Osteocyte (in vitro differentiated cells): ENCODE measurements at places on chromosomes 2 and 18. TPM values are rescaled to one million over a fixed set of nuclear protein-coding genes. Genes with fewer than 3 reads are reported as not detected.

GRCh38 chr2:227473806-227474205 is 1.9 kb downstream of the AGFG1 start:
- H3K27ac ChIP-seq, result no peak overlapping the region
- DNase-seq, result no peak
- H3K27me3 ChIP-seq, result no peaks in the 10 kb centered on the region
- peak overlapping the region; percentile 56 for H3K4me3 ChIP-seq
- H3K36me3 ChIP-seq, result no peaks in the 10 kb centered on the region
- peaks cover 23% of the 10 kb centered on the region for H3K4me1 ChIP-seq

The C1QL2 gene
- total RNA-seq, result not detected in 2 replicates

DNA sequence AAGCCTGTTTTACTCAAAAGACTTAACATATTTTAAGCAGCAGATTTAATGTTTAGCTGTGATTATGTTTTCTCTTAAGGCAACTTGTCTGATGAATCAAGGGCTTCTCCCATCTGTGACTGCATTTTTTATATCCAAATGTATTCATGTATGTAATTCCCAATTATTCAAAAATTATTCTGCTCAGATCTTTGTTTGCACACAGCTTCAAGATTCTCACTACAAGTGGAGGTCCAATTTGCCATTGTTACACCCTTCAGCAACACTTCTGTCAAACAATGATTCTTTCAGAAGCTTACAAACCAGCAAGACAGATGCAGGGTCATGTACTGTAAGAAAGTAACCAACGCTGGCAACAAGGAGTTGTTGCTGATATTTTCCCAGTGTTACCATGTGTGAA is 5.9 kb upstream of the LRPPRC start:
- H3K4me1 ChIP-seq, result no peaks in the 10 kb centered on the region
- H3K36me3 ChIP-seq, result no peaks in the 10 kb centered on the region
- no peak overlapping the region for H3K27ac ChIP-seq
- no peak for DNase-seq
- H3K4me3 ChIP-seq, result no peak overlapping the region

DNA sequence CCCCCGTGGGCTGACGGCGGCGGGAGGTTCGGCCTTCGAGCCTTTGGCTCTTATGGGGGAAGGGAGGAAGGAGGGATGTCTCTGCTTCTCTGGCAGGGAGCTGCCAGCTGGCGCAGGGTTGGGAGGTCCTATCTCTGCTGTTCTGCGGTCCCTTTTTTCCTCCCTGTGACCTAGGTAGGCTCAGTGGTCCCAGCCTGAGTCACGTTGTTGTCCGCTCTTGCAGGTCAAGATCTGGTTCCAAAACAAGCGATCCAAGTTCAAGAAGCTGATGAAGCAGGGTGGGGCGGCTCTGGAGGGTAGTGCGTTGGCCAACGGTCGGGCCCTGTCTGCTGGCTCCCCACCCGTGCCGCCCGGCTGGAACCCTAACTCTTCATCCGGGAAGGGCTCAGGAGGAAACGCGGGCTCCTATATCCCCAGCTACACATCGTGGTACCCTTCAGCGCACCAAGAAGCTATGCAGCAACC is 2.5 kb downstream of the DLX1 start:
- H3K4me3 ChIP-seq, result peak overlapping the region; percentile 99
- peak overlapping the region; percentile 100 for H3K27ac ChIP-seq
- H3K36me3 ChIP-seq, result peaks cover 19% of the 10 kb centered on the region
- peaks cover 61% of the 10 kb centered on the region for H3K4me1 ChIP-seq

The TNS1 gene
- total RNA-seq, result 80.8 and 82.5 TPM in 2 replicates

DNA sequence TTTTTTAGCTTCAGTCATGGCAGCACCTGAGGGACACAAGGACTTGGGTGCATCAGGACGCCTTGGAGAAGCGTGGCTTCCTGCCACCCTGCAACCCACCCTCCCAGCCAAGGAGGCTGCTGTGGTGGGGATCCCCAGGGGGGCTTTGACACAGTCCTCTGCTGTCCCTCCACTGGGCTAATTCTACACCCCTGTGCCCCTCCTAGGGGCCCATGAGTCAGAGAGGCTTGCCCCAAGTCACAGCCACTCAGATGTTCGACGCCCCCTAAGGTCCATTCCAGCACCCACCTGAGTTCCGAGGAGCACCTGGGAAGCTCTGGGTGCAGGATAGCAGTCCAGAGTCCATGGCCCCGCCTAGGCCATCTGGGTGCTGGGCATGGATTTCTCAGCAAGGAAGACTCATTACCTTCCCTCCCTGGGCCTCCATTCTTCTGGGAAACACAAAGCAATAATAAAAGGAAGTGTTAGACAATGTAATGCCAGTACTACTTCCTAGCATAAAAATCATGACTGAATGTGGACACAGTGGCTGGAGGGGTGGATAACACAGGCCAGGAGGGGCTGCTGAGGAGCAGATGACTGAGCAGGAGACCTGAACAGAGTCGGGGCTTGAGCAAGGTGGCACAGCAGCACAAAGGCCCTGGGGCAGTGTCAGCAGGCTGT is 3.7 kb downstream of the ALPG start:
- no peaks in the 10 kb centered on the region for H3K4me1 ChIP-seq
- no peaks in the 10 kb centered on the region for H3K36me3 ChIP-seq
- peaks cover 29% of the 10 kb centered on the region for H3K27me3 ChIP-seq
- no peak overlapping the region for H3K27ac ChIP-seq
- DNase-seq, result no peak

GRCh38 chr2:115921541-115921940 is 1479.1 kb downstream of the DPP10 start:
- H3K4me3 ChIP-seq, result no peak overlapping the region
- no peak overlapping the region for H3K27ac ChIP-seq
- no peaks in the 10 kb centered on the region for H3K36me3 ChIP-seq
- H3K4me1 ChIP-seq, result no peaks in the 10 kb centered on the region
- DNase-seq, result no peak
- no peaks in the 10 kb centered on the region for H3K27me3 ChIP-seq

DNA sequence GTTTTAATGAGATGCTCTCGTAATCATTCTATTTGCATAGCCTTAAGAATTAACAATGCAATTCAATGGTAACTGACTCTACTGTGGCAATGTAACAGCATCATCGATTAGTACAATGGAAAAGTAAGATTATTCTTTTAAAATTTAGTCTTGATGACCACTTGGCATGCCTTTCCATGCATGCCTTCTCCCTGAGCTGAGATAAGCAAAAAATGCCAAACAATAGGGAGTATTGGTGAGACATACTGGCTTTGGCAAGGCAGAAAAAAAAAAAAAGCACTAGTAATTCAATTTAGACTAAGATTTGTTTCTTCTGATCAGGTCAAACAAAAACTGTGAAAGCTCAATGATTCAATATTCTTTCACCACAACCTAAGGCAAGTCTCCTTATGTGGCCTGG is 110.8 kb upstream of the TRIB2 start:
- H3K36me3 ChIP-seq, result peaks cover 2% of the 10 kb centered on the region
- no peaks in the 10 kb centered on the region for H3K27me3 ChIP-seq
- no peak for DNase-seq
- H3K4me3 ChIP-seq, result no peak overlapping the region
- peaks cover 49% of the 10 kb centered on the region for H3K4me1 ChIP-seq

DNA sequence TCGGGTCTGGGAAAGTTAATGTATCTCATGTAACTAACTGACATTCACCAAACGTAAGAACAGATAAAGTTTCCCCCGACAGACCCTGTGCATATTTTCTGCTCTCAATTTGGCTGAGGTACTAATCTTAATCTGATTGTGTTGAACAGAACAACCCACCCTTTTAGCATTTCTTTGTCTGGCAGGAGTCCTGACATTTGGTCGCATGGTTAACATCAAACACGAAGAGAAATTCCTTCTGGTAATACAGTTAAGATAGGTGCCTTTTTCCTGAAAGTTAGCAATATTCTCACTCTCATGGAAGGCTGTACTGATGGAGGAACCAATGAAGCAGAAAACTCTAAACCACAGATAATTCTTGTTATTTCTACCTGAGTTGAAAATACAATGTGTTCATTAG is 520.8 kb downstream of the PARD3B start:
- no peak overlapping the region for H3K27ac ChIP-seq
- DNase-seq, result no peak
- H3K27me3 ChIP-seq, result no peaks in the 10 kb centered on the region

DNA sequence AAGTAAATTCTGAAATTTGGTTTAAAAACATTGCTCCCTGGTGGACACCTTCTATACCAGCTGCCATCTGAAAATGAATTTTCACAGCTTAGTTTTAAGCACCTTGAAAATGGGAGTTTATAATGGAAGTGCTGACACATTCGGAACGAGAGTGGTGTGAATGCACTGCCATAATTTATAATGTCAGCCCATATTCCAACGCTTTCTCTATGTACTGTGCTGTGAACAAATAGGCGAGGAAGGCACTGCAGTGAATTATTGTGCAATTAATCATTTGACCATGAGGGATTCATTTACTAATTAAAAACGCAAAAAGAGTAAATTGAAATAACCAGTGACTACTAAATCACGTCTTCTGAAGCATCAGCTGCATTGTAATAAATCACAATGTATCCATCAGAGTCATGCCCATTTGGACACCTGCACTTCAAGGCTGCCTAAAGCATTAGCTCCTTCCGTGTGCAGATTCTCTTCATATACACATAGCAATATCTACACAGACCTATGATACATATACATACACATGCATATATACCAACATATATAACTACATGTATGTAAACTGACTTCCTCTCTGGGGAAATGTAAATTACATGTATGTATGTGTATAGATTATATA is 699.8 kb downstream of the GALR1 start:
- H3K27ac ChIP-seq, result no peak overlapping the region
- no peaks in the 10 kb centered on the region for H3K27me3 ChIP-seq
- no peaks in the 10 kb centered on the region for H3K4me1 ChIP-seq
- no peak for DNase-seq
- H3K36me3 ChIP-seq, result no peaks in the 10 kb centered on the region

- no peaks in the 10 kb centered on the region for H3K27me3 ChIP-seq
- H3K36me3 ChIP-seq, result peaks cover 9% of the 10 kb centered on the region
- no peak overlapping the region for H3K27ac ChIP-seq
- DNase-seq, result peak; percentile 27
- H3K4me3 ChIP-seq, result no peak overlapping the region
These were observed 2.7 kb downstream of the ENOSF1 start for GRCh38 chr18:709771-710170.

GRCh38 chr2:20666304-20667150 is at the start of gene GDF7:
Gene GDF7, plus strand, starts transcription at chr2:20667144. Its CDS starts 96 bp downstream, at chr2:20667240.
- peak within 1 kb of the TSS; percentile 35 for H3K27ac ChIP-seq
- DNase-seq, result no peak
- peaks cover 14% of the 10 kb centered on the region for H3K4me1 ChIP-seq
- H3K27me3 ChIP-seq, result peaks cover 46% of the 10 kb centered on the region

DNA sequence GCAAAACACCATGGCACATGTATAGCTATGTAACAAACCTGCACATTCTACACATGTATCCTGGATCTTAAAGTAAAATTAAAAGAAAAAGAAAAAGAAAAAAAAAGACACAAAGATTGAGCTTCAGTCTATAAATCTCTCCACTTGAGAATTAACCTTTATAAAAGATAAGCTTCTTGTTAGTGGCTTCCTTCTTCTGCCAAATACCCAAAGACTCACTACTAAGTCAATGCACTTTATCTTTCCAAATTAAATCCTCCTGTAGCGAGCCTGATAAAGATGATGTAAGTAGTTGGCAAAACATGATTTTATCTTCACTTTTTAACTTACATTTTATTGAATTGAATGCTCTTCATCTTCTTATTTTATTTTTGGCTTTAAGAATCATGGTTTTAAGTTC is 349.9 kb downstream of the TRIB2 start:
- DNase-seq, result no peak
- H3K36me3 ChIP-seq, result no peaks in the 10 kb centered on the region
- H3K27ac ChIP-seq, result no peak overlapping the region
- no peaks in the 10 kb centered on the region for H3K4me1 ChIP-seq
- H3K27me3 ChIP-seq, result peaks cover 67% of the 10 kb centered on the region

DNA sequence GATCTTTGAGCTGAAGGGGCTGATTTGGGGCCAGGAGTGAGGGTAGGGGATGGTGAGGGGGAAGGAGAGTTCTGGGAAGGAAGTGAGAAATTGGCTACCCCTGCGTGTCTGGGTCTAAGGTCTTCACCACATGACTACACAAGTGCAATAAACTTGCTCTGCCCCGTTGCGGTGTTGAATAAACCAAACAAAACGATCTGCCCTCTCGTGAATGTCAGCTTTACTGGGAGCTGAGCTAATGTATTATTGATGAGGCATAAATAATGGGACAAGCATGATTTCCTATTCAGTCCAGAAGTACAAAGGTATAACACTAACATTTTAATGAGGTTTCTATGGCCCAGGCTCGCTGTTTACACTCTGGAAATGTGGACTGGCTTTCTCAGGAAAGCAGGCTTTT is 8.0 kb upstream of the CFAP221 start:
- H3K4me1 ChIP-seq, result no peaks in the 10 kb centered on the region
- H3K36me3 ChIP-seq, result no peaks in the 10 kb centered on the region
- DNase-seq, result peak; percentile 32
- no peak overlapping the region for H3K4me3 ChIP-seq

The PLB1 gene
- total RNA-seq, result 0.60 and 0.64 TPM in 2 replicates

DNA sequence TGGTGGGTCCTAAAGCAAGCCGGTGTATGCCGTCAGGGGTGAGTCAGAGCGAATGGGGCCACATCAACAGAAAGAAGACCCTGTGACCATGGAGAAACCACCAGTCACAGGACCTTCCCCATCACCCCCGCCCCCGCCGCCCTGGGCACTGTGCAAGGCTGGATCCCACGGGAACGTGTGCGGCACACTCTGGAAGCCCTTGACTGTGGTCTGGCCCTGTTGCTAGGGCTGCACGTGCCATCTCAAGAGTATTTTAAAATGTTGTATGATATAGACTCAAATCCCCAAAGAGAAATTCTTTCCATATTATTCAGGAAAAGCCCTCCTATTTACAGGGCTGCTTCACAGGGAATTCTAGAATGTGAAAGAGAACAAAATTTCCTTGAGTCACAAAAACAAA is 174.8 kb downstream of the BCL2 start:
- H3K4me3 ChIP-seq, result no peak overlapping the region
- H3K27me3 ChIP-seq, result no peaks in the 10 kb centered on the region

The DAW1 gene
- not detected in 2 replicates for total RNA-seq

The SH3RF3 gene
- total RNA-seq, result 79.4 and 84.4 TPM in 2 replicates

The DES gene
- not detected in 2 replicates for total RNA-seq

The ATP6V1B1 gene
- total RNA-seq, result 6.3 and 6.5 TPM in 2 replicates
